ENCODE measurements at places on chromosomes 4 and X. TPM values are rescaled to one million over a fixed set of nuclear protein-coding genes. Genes with fewer than 3 reads are reported as not detected.

Gene CLDN34
- total RNA-seq: not detected

Gene SYN1
- 0.05 TPM for total RNA-seq

DNA sequence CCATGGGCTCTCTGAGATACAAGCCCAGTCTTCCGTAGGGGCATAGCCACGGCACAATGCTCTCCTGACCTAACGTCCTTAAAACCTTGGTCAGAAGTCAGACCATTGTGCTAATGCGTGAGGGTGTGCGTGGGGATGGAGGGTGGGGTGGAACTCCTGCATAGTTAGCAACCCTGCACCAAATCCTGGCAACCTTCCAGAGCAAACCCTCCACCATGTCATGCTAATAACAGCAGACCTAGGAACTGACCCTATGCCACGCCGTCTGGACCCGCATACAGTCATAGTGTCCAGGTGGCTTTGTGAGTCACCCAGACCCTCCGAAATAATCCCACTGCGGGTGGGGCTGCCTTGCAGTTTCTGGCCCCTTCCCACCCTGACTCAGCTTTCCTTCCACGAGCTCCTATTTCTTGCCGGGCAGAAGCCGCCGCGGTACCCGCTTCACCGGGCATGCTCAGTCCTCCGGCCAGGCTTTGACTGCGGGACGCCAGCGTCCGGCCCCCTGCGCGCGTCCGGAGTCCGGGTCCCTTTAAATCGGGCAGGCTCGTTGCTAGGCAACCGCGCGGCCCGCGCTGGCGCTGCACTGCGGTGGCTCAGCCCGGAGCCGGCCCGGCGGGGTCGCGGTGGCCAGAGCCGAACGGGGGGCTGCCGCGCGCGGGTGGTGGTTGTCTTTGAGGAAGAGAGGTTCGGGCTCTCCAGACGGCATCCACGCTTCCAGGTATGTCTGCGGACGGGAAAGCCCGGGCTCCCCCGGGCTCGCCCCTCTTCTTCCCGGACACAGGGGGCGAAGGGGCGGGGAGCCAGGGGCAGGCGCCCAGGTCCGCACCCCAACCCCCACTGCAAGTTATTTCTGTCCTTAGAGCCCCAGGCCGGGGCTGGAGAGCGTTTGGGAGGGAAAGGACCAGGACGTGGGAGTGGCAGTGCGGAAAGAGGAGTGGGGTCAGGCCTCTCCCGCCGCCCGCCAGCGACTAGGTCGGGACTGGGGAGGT lies at the start of gene CCDC160:
TSS of gene CCDC160 (plus strand) at position 557 of the 989 bp plus-strand sequence. CDS start 7,619 bp downstream, outside the sequence.
- peak; percentile 28 for DNase-seq

- DNase-seq: peak; percentile 89
These were observed at the start of gene SETD7 for GRCh38 chr4:139556071-139556723. Gene SETD7, minus strand, starts transcription at chr4:139556219. Its CDS starts 82 bp downstream, at chr4:139556137.

- DNase-seq: no peak
These were observed 18.7 kb downstream of the YIPF7 start for GRCh38 chr4:44632733-44633132.

GRCh38 chr4:142129931-142130330 lies 493.5 kb downstream of the IL15 start:
- DNase-seq: no peak

GRCh38 chr4:54315561-54316538 lies 86.8 kb downstream of the PDGFRA start:
- no peak for DNase-seq
